ENCODE measurements at places on chromosomes 11 and 22.
A peak's percentile ranks its signal among the peaks of the same experiment; 100 is the strongest.

DNA sequence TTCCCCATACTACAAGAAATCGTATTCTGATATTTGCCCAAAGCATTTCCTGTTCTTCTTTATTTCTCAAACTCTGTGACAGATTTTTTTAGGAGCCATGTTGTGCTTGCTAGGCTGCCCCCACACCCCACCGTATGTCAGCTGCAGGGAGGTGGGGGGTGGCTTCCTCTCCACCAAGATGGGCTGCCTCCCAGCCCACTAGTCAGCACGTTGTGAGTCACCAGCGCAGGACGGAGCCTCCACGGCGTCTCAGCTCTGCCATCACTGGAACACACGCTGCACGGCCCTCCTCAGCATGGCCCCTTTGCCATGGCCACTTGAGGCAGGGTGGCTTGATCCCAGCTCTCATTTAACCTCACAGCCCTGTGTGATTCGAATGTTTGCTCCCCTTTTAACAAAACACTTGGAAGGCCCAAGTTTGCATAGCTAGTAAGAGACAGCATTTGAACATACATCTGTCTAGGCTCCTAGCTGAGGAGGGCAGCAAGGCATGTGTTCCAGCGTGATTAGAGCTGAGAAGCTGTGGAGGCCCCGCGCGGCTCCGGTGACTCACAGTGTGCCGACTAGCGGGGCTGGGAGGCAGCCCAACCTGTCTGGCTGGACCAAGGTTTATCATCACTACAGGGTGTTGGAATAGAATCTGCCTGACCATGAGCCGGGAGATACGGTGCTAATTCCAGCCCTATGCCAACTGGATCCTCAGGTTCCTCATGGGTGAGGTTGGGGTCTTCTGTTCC, 180.7 kb upstream of the NCAM1 start:
- no peak for DNase-seq

DNA sequence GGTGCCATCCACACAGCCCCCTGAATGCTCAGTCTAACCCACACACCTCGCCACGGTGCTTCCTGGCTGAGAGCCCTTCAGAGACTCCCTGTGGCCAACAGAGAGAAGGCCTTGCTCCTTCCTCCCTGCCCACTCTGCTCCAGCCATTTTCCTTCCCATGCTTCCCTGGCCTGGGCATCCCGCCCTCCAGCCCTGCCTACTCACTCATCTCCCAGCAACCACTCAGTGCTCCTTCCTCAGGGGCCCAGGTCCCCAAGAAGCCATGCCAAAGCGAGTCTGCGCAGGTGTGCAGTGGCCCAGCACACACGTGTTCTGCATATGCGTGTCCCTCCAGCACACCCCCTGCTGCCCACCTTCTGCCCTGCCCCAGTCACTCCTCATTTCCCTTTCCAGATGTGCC, 56.4 kb downstream of the NECTIN1 start:
- DNase-seq, result no peak

DNA sequence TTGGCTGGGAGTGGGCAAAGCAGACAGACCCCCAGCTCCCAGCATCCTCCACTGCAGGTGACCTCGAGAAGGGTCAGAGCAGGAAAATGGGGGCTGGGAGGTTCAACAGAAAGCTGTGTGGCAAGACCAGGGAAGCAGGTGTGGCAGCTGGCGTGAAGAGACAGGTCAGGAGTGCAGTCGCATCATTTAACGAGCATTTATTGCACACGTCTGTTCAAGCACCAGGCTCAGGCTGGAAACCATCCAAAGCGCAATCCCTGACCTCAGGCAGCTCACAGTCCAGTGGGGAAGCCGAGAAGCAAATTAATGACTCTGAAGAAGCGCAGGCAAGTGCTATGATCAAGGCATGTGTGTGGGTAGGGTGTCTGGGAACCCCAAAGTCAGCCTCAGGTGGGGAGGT, 7.4 kb downstream of the SLC25A45 start:
- DNase-seq, result no peak

DNA sequence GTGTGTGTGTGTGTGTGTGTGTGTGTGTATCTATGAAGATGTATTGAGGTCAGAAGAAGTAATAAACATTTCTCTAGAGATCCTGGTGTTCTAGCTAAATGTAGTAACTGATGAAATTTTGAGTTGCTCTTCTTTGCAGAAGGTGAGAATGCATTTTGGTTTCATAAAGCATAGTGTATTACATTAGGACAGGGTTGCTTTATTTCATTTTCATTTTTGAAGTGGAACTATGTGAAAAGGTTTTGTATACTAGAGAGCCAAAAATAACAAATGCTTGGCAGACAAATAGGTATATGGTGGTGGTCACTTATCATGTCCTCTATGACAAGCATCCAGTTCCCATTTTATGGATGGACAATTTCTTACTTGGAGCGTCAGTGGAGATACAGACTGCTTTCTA, 99.0 kb downstream of the CASP12 start:
- DNase-seq, result no peak

- DNase-seq, result no peak
Observed at GRCh38 chr11:5690736-5691135, 1.1 kb downstream of the TRIM22 start.

GRCh38 chr11:17508306-17508705, 31.7 kb upstream of the ABCC8 start:
- peak; percentile 10 for DNase-seq

DNA sequence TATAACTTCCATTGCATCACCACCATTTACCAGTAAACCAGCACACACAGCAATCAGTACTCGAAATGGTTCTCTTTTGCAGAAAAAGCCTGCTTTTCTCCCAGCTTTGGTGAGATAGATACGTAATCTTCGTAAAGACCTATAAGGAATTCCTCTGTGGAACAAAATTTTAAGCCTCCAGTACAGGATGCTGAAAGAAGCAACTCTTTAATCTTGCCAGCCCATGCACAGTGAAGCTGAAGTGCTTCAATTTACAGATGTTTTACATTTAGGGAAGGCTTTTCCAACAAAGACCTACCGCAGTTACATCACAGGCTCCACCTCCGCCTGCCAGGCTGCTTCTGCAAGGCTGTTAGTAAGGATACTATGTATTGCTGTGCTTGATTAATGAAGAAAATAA, 1.9 kb downstream of the ELMOD1 start:
- DNase-seq, result no peak

DNA sequence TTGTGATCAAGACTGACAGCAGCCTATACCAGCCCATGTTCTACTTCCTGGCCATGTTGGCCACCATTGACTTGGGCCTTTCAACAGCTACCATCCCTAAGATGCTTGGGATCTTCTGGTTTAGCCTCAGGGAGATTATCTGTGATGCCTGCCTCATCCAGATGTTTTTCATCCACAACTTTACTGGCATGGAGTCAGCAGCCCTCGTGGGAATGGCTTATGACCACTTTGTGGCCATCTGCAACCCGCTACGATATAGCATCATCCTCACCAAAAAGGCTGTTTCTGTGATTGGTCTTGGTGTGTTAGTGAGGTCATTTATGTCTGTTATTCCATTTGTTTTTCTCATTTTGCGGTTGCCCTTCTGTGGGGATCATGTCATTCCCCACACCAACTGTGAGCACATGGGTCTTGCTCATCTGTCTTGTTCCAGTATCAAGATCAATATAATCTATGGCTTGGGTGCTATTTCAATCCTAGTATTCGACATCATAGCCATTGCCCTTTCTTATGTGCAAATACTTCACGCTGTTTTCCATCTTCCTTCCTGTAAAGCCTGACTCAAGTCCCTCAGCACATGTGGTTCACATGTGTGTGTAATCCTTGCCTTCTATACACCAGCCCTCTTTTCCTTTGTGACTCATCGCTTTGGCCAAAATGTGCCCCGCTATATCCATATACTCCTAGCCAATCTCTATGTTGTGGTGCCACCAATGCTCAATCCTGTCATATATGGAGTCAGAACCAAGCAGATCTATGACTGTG, 23.6 kb downstream of the OR52E1 start:
- DNase-seq, result no peak

- no peak for DNase-seq
Observed at GRCh38 chr11:43732225-43732624, 51.7 kb downstream of the HSD17B12 start.

- DNase-seq, result peak; percentile 97
Observed at GRCh38 chr11:35166369-35167360, 27.7 kb downstream of the CD44 start.

DNA sequence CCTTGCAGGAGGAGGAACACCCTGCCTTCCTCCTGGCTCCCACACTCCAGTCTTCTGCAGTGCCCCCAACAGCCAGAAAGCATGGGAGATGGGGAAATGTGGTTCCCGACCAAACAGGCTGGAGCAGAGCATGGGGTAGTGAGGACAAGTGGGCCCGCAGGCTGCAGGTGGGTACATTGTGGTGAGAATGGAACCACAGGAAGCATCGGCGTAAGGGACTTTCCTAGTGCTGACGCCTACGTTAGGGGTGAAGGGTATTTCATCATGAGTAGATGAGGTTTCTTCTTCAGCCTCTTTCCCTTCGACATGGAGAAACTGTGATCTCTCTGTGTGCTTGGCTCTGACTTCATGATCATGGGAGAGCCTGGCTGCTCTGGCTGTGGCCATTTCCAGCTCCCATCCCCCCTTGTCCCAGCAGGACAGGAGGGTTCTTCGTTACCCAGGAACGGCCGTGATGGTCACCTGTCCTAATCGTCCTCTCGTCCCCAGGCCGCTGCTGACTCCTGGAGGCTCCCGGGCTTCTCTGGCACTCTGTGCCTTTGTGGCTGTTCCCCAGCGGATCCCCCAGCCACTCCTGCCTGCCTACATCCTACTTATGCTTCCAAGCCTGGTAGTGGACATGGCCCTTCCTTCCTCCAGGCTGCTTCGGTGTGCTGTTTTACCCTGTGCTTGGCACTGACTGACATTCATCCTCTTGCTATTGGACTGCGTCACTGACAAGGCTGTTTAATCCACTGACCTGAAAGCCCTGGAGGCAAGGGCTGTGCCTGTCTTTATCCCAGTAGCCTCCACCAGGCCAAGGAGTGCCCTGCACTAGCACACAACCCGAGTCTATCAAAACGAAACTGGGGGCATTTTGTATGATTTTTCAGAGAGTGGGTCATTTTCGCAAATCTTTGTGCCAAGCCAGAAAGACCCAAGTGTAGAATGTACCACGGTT, 65.2 kb upstream of the CECR2 start:
- DNase-seq, result no peak

GRCh38 chr11:123122852-123123251, 60.9 kb upstream of the HSPA8 start:
- no peak for DNase-seq

GRCh38 chr11:33094157-33094556, 54.8 kb downstream of the TCP11L1 start:
- DNase-seq, result no peak

- DNase-seq, result no peak
Observed at GRCh38 chr22:42270176-42270509, 310 bp downstream of the TCF20 start.
